NCI-H2227 treated with DMSO at 0.1 percent for 48 hours (cell line): ENCODE measurements at places on chromosomes 16 and 17.
A peak's percentile ranks its signal among the peaks of the same experiment; 100 is the strongest.

DNA sequence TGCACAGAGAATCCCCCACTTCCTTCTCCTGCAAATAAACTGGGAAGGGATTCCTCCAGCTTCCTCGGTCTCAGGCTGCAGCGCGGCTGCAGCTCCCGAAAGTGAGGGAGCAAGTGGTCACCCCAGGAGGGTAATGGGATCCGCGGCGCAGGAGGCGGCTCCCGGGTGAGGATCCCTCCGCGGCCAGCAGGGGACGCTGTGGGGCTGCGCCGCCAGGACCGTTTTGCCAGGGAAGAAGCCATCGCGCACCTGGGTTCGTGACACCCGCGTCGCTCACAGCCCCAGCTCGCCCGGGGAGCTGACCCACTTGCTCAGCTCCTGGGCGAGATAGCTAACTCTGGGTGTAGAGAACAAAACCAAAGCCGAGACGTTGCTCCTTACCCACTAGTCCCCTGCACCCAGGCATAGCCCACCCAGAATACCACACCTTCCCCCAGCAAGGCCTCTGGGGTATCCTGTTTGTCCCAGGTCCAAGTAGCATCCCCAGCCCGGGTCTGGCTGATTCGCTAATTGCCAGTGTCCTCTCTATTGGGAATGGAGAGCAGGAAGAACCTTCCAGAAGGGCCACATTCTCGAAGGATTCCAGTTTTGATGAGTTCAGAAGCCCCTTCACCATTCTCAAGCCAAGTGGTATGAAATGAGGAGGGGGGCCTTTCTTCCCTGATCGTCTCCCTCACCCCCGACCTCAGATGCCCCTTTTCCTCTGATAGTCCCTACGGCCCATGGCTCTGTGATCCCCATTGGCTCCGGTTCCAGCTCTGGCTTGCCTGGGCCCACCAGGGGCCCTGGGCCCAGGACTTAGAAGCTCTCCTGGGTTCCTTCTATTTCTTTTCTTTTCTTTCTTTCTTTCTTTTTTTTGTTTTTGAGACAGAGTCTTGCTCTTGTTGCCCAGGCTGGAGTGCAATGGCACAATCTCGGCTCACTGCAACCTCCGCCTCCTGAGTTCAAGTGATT is 14.1 kb downstream of the CYGB start:
- peak; percentile 14 for DNase-seq

- DNase-seq, result no peak
Measured at GRCh38 chr17:78266231-78266631, 34.8 kb downstream of the TMEM235 start.

- DNase-seq, result no peak
Measured at GRCh38 chr17:80468242-80468641, 8.2 kb downstream of the NPTX1 start.

DNA sequence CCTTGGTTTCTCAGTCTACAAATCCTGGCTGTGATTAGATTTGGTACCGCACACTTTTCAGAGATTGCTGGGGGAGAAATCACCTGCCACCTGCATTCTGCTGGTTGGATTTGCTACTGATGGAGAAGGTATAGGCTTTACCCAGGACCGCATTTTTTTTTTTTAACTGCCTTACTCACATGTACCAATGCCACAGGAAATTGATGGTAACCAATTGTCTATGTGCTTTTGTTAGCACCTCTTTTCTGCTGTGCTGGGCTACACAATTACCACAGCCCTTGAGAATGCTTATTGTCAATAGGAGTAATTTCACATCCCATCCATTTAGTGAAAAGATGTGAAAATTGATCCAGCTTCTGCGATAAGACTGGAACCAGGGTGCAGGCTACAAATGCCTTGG is 74.4 kb upstream of the TANC2 start:
- DNase-seq, result peak; percentile 51

DNA sequence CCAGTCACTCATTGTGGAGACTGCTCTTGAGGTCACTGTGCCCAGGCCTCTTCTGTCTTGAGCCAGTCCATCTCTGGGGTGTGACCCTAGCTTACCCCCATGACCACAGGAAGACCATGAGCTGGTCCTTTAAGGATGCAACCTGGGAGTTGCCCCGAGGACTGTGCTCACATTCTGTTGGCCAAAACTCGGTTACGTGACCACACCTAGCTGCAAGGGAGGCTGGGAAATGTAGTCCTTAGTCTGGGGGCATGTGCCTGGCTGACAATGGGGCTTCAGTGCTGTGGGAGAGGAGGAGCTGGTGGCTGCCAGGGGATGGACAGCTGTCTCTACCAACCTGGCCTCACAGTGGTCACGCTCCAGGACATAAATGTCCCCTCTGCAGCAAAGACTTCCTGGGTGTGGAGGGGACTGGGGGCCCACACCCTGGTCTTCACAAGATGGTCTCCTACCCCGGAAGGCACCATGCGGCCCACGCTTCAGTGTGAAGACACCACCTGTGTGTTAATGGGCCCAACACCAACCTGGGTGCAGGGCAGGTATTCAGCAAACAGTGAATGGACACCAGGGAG is 55.4 kb downstream of the JPH3 start:
- peak; percentile 0 for DNase-seq

DNA sequence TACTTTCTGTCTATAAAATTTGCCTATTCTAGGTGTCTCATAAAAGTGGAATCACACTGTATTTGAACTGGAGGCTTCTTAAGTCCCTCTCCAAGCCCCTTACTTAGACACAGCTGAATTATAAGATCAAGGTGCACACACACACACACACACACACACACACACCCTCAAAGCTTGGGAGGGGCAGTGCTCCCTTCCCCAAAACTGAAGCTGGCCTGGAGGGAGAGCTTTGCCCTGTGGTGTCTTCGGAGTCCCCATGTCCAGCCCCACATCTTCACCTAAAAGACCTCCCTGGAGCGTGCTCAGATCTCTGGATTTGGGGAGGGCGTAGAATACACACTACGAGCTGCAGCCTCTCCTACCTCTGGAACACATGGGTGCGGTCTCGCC is 828 bp downstream of the EMP2 start:
- DNase-seq, result no peak
